CD4-positive, CD25-positive, alpha-beta regulatory T cell (primary cell): ENCODE measurements at places on chromosomes 12 and 14.

DNA sequence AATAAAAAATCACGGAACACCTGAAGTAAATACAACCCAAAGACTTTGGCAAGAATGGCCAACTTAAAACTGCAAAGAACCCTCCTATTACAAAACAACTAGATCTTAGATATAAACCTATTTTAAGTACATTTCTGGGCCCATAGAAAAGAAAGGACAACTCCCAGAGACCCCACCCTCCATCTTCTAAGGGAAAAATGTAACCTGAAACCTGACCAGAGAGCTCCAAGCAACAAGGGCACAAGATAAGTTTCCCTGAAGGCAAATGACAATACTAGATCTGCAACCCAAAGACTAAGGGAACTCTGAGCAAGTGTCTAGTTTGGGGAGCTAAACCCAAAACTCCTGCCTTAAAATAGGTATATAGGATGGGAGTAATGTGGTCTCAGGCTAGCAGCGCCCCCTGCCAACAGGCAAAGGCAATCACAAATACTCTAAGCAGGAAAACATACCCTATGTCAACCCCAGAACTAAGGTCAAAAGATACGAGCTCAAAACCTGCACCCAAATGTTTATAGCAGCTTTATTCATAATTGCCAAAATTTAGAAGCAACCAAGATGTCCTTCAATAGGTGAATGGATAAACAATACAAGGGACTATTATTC is 218.9 kb downstream of the ITPR2 start:
- peak; percentile 2 for DNase-seq

DNA sequence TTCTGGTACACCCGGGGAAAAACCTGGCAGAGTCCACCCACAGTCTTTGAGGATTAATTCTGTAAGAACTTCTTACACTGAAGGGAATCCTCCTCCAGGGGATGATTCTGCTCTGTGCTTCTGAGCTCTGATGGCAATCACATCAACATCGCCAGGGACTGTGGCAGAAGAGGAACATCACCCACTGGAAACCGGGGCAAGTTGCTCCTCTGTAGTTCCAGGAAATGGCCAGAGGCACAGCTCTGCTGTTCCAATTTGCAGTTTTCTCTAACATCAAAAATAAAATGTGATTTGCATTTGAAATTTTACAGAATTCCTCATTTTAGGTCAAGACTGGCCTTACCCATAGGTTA is 207.6 kb downstream of the DAD1 start:
- DNase-seq = no peak

- no peak for DNase-seq
Measured at GRCh38 chr12:108414021-108414420, 74.9 kb upstream of the CMKLR1 start.

DNA sequence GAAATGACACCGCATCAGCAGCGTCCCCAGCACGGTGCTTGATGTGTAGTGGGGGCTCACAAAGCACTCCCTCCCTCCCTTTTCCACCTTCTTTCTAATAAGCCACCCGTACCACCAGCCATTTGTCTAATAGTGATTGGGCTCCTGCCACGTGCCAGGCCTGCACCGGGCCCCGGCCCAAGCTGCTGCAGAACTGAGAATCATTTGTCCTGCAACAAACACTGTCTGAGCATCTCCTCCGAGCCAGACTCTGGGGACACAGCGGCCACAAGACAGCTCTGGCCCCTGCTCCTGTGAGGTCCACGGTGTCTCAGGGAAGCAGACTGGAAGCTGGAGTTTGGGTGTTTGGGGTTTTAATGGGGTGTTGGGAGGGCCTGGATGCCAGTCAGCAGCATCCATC is 43.9 kb downstream of the MVK start:
- DNase-seq = no peak

DNA sequence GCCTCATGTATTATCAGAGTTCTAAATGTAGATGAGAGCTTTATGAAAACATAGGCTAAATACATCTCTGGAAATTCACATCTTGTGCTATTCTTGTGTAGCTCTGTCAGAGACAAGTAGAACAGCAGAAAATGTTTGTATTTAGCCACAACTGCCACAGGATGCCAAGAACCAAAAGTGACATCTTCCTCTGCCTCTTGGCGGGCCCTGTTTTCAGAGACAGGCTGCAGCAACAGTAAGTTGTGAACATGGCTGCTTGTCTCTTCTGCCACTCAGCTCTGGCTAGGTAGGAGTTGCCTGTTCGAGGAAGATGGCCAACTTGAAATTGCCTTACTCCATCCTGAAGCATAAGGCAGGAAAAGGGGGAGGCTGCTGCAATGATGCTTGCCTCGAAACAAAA is 30.4 kb downstream of the SETD3 start:
- no peak for DNase-seq
